ENCODE measurements at places on chromosomes 4 and X.

- DNase-seq = no peak
These were observed 374.2 kb upstream of the SMIM31 start for GRCh38 chr4:164379694-164380093.

DNA sequence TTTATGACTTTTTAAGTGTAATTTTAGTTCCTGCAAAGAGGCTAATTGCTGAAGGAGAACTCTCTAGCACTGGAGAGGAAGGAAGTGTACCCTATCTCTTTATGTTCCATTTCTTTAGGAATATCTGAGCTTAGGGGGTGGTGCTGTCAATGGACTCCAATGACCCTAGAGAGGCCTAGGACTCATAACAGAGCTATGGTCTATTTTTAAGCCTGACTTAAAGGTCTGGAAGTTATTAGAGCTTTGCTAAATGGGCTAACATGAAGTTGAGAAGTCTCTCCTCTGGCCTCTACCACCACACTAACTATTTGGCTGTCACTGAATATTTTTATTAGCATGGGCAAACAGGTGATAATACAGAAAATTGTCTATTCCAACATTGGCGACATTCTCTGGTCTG lies 152.2 kb downstream of the SPATA18 start:
- DNase-seq = no peak

GRCh38 chrX:100623001-100623400 lies 13.6 kb downstream of the TSPAN6 start:
- DNase-seq = no peak

- no peak for DNase-seq
These were observed 35.6 kb downstream of the GAB1 start for GRCh38 chr4:143372093-143372915.

DNA sequence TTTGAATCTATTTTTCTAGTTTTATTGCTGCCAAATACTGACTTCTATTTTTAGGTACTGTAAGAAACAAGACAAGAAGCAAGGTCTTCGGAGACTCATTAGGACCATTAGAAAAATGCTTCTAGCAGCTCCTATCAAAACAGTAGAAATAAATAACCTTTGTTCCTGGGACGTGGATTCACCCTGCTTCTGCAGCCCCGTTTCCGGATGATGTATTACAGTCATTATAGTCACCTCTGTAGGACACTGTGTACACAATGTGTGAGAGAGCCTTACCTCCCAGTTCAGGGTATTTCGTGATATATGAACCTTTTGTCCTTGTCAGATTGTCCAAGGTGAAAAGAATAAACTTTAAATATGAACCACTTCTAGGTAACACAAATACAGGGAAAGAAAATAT lies 484.0 kb upstream of the TECRL start:
- no peak for DNase-seq

All from brain pericyte (primary cell).